ENCODE measurements at places on chromosomes 6 and 20. TPM values are rescaled to one million over a fixed set of nuclear protein-coding genes. Genes with fewer than 3 reads are reported as not detected.

The ENPP1 gene
- total RNA-seq: 31.9 TPM

The TMEM63B gene
- 25.3 TPM for total RNA-seq

The CYP21A2 gene
- total RNA-seq: not detected

The POU5F1 gene
- total RNA-seq: not detected

The WFDC5 gene
- total RNA-seq: not detected

The FRK gene
- 0.33 TPM for total RNA-seq

The LY6G6C gene
- total RNA-seq: not detected
